ENCODE measurements at places on chromosomes 11 and 22. TPM values are rescaled to one million over a fixed set of nuclear protein-coding genes. Genes with fewer than 3 reads are reported as not detected.

SLCO2B1 gene
- total RNA-seq: 0.61 TPM

OVOL1 gene
- not detected for total RNA-seq

DNAJB13 gene
- 0.42 TPM for total RNA-seq

OR51B2 gene
- not detected for total RNA-seq

TPBGL gene
- total RNA-seq: 0.22 TPM

IL18BP gene
- total RNA-seq: 23.1 TPM

GAL3ST1 gene
- not detected for total RNA-seq

SLC17A6 gene
- total RNA-seq: not detected

DNA sequence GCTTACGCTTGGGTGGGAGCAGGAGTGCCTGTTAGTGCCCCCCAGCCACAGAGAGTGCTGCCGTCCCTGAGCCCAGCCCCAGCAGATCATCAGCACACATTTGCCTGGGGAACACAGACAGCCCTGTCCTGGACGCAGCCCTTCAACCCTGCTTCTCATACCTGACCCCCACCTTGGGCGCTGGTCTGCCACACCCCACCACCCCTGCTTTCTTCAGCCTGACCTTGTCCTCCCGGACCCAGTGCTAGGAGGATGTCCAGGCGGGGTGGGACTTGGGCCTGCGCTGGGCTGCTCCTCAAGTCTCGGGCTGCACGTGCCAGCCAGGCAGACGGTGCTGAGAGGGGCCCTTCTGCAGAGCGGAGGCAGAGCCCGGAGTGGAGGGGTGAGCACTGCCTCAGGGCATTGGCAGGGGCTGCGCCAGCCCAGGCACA lies 119.2 kb downstream of the KCNQ1OT1 start:
- no peak overlapping the region for H3K27ac ChIP-seq
- no peaks in the 10 kb centered on the region for H3K36me3 ChIP-seq
- no peaks in the 10 kb centered on the region for H3K4me1 ChIP-seq

DNA sequence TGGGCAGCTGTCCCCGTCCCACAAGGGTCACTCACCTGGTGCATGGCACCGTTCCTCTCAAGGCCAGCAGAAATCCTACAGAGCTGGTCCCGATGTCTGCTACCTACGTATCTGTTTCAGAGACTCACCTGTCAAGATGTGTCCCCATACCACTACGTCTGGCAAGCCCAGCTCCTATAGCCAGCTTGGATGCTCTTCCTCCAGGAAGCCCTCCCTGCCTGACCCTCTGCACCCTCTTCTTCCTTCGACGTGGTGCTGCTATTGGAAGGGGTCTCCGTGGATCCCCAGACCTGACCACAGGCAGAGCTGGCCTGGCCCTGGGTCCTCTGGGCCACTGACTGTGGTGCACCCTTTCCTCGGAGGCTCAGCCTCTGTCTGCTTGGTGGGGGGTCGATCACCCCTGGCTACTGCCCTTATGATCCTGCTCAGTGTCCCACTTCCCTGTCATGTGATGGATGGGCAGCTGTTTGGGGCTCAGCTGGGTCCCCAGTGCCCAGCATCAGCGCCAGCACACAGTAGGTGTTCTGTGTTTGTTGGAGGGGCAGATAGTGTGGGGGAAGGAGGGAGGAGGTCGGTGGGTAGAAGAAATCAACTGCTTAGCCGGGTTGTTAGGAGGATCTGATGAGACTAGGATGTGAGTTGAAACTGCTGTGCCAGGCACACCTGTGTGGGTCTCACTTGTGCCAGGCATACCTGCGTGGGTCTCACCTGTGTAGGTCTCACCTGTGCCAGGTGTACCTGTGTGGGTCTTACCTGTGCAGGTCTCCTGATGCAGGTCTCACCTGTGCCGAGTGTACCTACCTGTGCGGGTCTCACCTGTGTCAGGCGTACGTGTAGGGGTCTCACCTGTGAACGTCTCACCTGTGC lies 21.7 kb upstream of the ARHGAP8 start:
- no peaks in the 10 kb centered on the region for H3K4me1 ChIP-seq
- no peak overlapping the region for H3K27ac ChIP-seq
- no peaks in the 10 kb centered on the region for H3K27me3 ChIP-seq
- H3K36me3 ChIP-seq: no peaks in the 10 kb centered on the region
- H3K4me3 ChIP-seq: no peak overlapping the region

DNA sequence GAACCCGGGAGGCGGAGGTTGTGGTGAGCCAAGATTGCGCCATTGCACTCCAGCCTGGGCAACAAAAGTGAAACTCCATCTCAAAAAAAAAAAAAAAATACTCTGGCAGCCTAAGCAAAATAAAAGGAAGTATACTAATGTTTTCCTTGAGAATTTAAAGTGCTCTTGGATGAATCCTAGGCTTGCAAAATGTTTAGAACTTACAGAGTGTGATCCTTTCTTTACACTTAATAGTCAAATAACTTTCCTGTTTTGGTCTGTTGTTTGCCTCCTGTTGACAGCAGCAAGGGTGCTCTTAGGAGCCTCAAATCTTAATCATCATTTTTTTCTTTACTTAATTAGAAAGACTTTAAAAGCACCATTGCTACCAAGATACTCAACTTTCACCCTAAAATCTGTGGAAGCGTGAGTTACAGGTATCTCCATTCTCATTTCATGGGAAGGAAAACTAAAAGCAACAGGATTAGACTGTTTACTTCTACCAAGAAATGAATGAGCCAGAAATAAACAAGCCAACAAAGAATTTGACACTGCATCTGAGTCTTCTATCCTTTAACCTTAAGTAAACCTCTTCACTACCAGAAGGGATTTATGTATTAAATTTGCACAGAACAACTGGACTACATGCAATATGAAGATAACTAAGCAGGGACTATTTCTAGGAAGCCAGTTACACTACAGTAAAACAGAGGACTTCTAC lies 38.7 kb upstream of the CRTAM start:
- H3K36me3 ChIP-seq: peaks cover 74% of the 10 kb centered on the region
- H3K4me3 ChIP-seq: no peak overlapping the region
- DNase-seq: no peak
- H3K27ac ChIP-seq: no peak overlapping the region

GRCh38 chr11:134260503-134260902 lies 7.1 kb downstream of the ACAD8 start:
- no peaks in the 10 kb centered on the region for H3K4me1 ChIP-seq
- DNase-seq: no peak
- peaks cover 6% of the 10 kb centered on the region for H3K36me3 ChIP-seq
- no peak overlapping the region for H3K27ac ChIP-seq
- H3K27me3 ChIP-seq: no peaks in the 10 kb centered on the region
- H3K4me3 ChIP-seq: no peak overlapping the region

DNA sequence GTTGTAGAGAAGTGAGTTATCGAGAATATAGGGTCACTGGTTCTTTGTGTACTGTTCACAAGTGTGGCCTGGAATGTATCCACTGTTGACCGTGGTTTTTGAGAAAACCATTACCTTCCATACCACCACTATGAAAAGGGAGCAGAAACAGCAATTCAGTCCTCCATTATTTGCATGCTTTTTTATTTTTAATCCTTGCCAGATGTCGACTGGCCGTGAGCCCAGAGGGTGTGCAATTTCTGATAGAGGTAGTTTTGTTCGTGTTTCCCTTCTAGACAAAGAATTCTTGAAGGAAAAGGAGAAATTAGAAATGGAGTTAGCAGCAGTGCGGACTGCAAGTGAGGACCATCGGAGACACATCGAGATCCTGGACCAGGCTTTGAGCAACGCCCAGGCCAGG lies 81.7 kb downstream of the AMOTL1 start:
- H3K36me3 ChIP-seq: no peaks in the 10 kb centered on the region
- no peak overlapping the region for H3K4me3 ChIP-seq
- H3K4me1 ChIP-seq: no peaks in the 10 kb centered on the region
- H3K27ac ChIP-seq: no peak overlapping the region

- no peaks in the 10 kb centered on the region for H3K36me3 ChIP-seq
- no peaks in the 10 kb centered on the region for H3K4me1 ChIP-seq
- DNase-seq: no peak
- H3K4me3 ChIP-seq: no peak overlapping the region
Measured at GRCh38 chr11:102216433-102217075, 100.7 kb upstream of the BIRC3 start.

DNA sequence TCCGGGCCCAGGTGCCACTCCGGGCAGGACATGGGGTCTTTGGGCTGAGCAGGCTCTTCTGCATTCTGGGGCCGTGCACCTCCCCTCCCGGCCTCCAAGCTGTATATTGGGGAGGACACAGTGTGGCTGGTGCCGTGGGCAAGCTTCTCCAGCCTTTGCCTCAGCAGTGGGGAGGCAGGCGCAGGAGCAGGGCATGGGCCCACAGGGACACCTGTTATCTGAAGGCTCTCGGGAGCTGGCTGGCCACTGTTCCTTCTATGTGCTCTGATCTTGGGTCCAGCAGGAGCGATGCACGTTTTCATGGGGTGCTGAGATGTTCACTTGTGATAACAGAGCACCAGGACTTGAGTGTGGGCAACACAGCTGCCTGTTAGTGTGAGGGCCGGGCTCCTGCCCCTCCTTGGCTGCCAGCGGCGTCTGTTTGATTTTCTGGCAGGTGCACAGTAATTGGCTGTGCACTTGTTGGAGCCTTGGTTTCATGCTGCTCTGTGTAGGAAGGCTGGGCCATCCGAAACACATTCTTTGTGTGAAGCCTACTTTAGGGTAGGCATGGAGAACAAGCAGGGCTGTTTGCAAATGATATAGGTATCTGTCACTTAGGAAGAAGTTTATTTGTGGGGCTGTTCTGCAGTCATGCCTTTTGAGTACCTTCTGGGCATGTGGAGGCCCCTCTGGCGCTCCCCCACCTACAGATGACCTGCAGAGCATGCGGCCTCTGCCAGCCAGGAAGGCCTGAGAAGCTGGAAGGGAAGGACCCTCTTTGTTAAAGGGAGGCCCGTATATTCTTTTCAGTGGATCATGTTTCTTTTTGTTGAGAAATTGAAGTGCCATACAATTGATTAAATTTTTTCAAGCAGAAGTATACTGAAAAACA lies 201.5 kb downstream of the TBC1D22A start:
- no peaks in the 10 kb centered on the region for H3K36me3 ChIP-seq
- H3K27me3 ChIP-seq: no peaks in the 10 kb centered on the region
- H3K4me3 ChIP-seq: no peak overlapping the region
- no peaks in the 10 kb centered on the region for H3K4me1 ChIP-seq
- H3K27ac ChIP-seq: no peak overlapping the region

GRCh38 chr22:49928555-49929210 lies 10.2 kb downstream of the CRELD2 start:
- no peaks in the 10 kb centered on the region for H3K27me3 ChIP-seq
- no peak overlapping the region for H3K4me3 ChIP-seq
- H3K4me1 ChIP-seq: peaks cover 38% of the 10 kb centered on the region
- H3K27ac ChIP-seq: no peak overlapping the region
- DNase-seq: no peak

DNA sequence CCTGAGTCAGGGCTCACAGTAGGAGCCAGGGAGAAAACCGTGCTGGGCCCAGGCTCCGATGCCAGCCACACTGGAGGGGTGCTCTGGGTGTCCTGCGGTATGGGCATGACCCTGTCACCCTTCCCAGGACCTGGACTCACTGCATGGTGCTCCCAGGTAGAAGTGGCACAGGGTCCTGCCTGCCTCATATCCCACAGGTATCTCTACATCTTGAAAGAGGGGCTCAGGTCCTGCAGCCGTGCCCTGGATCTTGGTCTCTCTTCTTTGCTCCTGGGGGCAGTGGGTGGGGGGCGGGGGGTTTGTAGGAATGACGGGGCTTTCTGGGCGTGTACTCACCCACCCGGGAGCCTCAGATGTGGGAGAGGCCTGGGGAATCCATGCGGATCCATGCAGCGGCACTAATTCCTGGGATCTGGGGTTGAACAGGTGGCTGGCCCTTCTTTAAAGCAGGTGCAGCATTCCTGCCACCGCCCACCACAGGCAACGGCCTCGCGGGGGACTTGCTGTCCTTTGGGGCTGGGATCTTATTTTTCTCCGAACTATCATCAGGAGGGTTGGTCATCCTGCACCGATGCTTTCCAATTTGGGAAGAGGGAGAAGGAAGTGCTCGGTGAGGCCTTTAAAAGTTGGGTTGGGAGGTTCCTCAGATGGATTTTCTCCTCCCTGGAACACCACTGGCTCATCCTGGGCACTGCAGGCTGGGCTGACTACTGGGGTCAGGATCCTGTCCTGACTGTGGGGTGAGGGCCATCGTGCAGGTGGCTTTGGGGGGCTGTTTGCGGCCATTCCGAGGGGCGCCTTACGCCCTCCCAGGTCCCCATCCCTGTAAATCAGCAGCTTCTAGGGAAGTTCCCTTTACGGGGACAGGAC lies 886.4 kb downstream of the BRD1 start:
- H3K27ac ChIP-seq: no peak overlapping the region
- no peak for DNase-seq
- no peaks in the 10 kb centered on the region for H3K27me3 ChIP-seq
- no peaks in the 10 kb centered on the region for H3K4me1 ChIP-seq
- H3K36me3 ChIP-seq: no peaks in the 10 kb centered on the region
- no peak overlapping the region for H3K4me3 ChIP-seq

- no peak overlapping the region for H3K4me3 ChIP-seq
- H3K4me1 ChIP-seq: no peaks in the 10 kb centered on the region
- H3K36me3 ChIP-seq: no peaks in the 10 kb centered on the region
- no peak overlapping the region for H3K27ac ChIP-seq
- no peaks in the 10 kb centered on the region for H3K27me3 ChIP-seq
Measured at GRCh38 chr11:102276783-102277182, 40.5 kb upstream of the BIRC3 start.

DNA sequence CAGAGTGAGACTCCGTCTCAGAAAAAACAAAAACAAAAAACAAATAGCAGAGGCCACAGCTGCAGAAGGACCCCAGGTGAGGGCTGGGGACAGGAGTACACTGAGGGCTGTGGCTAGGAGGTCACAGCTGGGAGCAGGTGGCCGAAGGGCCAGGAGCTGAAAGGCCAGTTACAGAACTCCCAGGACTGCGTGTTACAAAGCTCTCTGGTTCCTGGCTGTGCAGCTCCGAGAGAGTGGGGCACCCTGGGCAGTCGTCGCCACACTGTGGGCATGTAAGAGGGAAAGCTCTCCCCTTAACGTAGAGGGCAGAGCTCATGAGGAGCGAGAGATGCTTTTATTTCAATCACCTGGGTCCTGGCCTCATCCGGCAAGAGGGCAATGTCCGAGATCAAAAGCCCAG lies 10.1 kb upstream of the NCF4 start:
- H3K4me1 ChIP-seq: no peaks in the 10 kb centered on the region
- no peaks in the 10 kb centered on the region for H3K27me3 ChIP-seq
- H3K27ac ChIP-seq: no peak overlapping the region
- DNase-seq: no peak
- H3K4me3 ChIP-seq: no peak overlapping the region

DNA sequence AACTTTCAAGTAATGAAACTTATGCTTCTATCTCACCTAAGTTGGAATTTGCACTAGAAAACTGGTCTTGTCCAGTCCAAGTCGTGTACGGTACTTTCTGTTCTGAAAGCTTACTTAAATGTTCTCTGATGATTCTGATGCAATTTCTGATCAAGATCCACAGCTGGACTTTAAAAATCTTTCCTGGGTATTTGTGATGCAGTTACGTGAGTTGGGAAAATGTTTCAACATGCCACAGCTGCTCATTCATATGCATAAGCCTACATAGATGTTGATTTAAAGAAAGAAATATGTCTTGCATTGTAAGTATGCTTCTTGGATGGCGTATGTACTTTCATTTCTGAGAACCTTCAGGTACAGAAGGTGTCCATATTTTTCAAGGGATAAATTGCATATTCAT lies 493.7 kb upstream of the CCDC90B start:
- no peaks in the 10 kb centered on the region for H3K36me3 ChIP-seq
- H3K4me3 ChIP-seq: no peak overlapping the region
- H3K4me1 ChIP-seq: no peaks in the 10 kb centered on the region
- H3K27me3 ChIP-seq: no peaks in the 10 kb centered on the region

- no peaks in the 10 kb centered on the region for H3K27me3 ChIP-seq
- H3K4me3 ChIP-seq: no peak overlapping the region
- no peak for DNase-seq
- no peak overlapping the region for H3K27ac ChIP-seq
Measured at GRCh38 chr11:7536100-7536499, 22.3 kb downstream of the PPFIBP2 start.

- no peaks in the 10 kb centered on the region for H3K36me3 ChIP-seq
- no peak for DNase-seq
- no peak overlapping the region for H3K27ac ChIP-seq
Measured at GRCh38 chr11:72443016-72443415, 8.7 kb upstream of the CLPB start.
